ENCODE measurements at places on chromosomes 16 and 17.

DNA sequence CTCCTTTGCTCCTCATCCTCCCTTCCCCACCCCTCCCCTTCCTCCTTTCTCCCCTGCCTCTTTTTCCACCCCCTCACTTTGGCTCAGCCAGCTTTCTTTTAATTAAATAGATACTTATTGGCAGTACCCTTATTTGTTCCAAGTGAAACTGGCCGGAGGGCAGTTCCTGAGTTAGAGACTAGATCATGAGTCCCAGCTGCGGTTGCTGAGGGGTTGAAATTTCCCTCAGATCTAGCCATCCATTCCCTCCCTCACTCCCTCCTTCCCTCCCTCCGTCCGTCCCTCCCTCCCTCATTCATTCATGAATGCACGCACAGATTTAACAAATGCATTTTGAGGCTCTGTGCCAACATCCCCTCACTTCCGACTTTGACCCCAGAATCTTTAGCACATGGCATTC, 519.2 kb upstream of the EEF2KMT start:
- DNase-seq = no peak

DNA sequence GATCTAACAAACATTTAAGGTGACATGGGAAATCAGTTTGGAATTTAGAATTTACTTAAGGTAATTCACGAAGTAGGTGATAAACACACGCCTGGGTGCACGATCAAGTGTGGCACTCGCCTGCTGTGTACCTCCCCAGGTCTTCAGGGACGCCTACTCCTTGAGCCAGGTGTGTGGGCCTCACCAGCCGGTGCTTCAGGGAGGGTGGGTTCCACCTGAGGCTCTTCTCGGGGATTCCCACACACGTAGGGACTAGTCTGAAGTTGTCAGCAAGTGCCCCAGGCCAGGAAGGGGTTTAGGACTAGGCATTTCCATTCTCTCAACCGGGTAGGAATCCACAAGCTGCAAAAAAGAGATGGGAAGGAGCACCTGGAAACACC, 9.8 kb upstream of the NAT9 start:
- DNase-seq = no peak

DNA sequence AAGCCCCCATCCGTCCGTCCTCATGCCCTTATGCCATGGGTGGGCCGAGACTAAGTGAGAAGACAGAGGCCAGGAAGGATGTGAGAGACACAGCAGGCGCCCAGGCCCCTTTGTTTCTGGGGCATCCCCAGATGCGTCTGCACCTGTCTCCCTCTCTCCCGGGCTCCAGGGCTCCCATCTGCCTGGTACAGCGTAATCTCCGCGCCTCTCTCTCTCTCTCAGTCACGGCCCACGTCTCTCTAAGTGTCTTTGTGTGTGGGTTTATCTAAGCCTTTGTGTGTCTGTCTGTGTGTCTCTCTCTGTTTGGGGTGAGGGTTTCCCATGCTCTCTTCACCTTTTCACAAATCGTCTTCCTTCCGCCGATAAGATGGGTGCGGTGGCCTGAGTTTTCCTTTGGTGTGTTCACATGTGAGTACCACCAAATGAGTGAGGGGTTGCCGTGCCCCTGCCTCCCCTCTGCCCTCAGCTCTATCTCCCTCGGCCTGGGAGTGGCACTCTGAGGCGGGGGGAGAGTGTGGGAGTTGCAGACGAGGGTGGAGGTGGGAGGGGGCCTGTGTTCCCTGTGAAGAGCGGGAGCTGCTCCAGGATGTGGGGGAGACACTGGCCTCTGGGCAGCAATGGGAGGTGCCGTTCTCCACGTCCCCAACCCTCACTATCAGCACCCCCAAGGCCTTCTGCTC, 25.8 kb upstream of the ABCC3 start:
- DNase-seq = no peak

- peak; percentile 85 for DNase-seq
Observed at GRCh38 chr17:8163978-8164814, 1.4 kb upstream of the VAMP2 start.

GRCh38 chr16:67546761-67547422, 15.4 kb upstream of the CTCF start:
- peak; percentile 85 for DNase-seq

DNA sequence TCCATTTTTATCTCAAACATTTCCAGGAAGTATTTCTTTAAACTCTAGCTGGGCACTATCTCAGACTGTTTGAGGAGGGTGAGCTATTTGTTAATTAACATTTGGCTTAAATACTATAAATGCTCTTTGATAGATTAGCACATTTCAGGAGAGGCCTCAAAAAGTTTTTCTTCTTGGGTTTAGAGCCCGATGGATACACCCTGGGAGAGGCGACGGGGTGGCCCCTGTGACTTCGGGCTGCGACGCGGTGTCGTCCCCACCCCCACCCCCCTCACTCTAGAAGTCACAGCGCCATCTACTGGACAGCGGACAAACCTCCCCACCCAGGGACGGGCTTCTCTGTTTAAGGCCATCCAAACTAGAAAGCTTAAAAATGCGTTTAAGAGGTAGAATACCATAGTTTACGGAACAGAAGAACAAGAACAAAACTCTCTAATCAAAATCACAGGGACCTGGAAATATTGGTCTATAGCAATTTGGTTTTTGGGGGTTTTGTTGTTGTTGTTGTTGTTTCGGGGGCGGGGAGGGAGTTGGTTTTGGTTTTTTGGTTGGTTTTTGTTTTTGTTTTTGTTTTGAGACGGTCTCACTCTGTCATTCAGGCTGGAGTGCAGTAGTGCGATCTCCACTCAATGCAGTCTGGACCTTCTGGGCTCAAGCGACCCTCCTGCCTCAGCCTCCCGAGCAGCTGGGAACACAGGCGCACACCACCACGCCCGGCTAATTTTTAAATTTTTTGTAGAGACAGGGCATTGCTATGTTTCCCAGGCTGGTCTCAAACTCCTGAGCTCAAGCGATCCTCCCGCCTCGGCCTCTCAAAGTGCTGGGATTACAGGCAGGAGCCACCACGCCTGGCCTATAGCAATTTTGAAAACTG, 254.4 kb downstream of the C16orf95 start:
- peak; percentile 32 for DNase-seq

- DNase-seq = no peak
Observed at GRCh38 chr17:76479515-76480060, 12.2 kb downstream of the AANAT start.

DNA sequence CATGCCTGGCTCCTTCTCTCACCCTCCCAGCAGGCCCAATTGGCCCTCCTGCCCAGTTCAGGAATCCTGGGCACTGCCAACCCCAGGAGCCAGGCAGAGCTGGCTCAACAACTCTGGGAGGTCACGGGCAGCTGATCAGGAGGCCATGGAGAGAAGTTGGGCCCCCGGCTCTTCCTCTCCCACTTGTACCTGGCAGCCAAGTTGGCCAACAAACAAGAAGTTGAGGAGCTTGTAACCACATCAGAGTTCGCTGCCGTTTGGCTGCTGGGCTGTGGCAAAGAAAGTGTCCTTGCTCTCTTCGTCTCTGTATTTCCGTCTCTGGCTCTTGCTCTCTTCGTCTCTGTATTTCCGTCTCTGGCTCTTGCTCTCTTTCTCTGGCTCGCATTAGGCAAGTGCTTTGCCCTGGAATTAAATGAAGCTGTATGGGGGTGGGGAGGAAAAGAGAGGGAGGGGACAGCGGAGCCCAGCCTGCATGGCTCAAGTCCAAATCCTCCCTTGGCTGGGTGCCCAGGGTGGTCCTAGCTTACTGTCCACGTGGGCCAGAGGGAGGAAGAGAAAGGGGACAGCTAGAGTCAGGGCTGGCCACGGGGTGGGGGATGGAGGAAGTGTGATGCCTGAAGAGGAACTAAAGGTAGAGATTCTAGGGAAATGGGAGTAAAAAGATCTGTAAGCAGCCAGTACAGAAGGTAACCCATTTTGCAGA, 7.8 kb upstream of the TMEM132E start:
- no peak for DNase-seq

GRCh38 chr16:75043175-75043895, 44.5 kb downstream of the ZNRF1 start:
- no peak for DNase-seq

DNA sequence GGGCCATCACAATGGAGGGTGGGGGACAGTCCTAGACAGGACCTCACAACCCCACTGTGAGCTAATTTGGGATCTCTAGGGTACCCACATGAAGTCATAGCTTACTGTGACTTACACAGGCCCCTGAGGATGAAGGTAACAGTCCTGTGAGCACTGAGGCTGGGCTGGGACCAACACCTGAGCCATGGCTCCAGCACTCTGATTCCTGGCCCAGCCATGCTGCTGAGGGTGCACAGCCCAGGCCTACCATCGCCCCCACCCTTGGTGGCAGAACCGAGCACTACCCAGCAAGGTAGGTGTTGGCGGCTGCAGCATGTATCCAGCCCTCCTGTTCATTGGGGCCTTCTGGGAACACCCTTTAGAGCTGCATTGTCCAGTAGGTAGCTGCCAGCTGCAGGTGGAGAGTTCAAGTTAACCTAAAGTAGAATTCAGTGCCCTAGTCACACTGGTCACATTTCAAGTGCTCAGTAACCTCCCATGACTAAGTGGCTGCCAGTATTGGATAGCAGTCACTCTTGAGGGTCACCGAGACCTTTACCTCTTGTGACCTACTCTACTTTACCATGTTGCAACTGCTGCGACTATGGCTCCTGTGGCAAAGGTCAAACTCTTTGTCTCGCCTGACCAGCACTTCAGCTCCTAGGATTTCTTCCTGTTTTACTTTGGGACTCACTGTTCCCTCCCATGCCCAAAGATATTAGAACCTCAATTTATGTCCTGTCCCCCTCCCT, 11.6 kb downstream of the AKAP1 start:
- no peak for DNase-seq
